ENCODE measurements at places on chromosomes 1 and 21. TPM values are rescaled to one million over a fixed set of nuclear protein-coding genes. Genes with fewer than 3 reads are reported as not detected.

GRCh38 chr1:204676043-204676442 is 9.5 kb downstream of the LRRN2 start:
- H3K27ac ChIP-seq: no peak overlapping the region
- no peak for DNase-seq
- no peak overlapping the region for H3K4me3 ChIP-seq
- no peaks in the 10 kb centered on the region for H3K36me3 ChIP-seq

- H3K27ac ChIP-seq: no peak overlapping the region
- no peak for DNase-seq
- H3K27me3 ChIP-seq: no peaks in the 10 kb centered on the region
- H3K36me3 ChIP-seq: no peaks in the 10 kb centered on the region
Observed at GRCh38 chr1:100581096-100581705, 43.3 kb downstream of the GPR88 start.

- H3K27ac ChIP-seq: peak overlapping the region; percentile 72
- H3K4me1 ChIP-seq: peaks cover 7% of the 10 kb centered on the region
- DNase-seq: peak; percentile 90
- H3K4me3 ChIP-seq: peak overlapping the region; percentile 79
Observed at GRCh38 chr1:18643154-18644012, 12.7 kb downstream of the PAX7 start.

The PRKAB2 gene
- total RNA-seq: 50.5 TPM

The TGFB2 gene
- 0.67 TPM for total RNA-seq

- DNase-seq: no peak
- no peak overlapping the region for H3K27ac ChIP-seq
- no peaks in the 10 kb centered on the region for H3K4me1 ChIP-seq
- no peaks in the 10 kb centered on the region for H3K36me3 ChIP-seq
- H3K4me3 ChIP-seq: no peak overlapping the region
- H3K27me3 ChIP-seq: peaks cover 6% of the 10 kb centered on the region
Observed at GRCh38 chr1:115280064-115280463, 58.0 kb downstream of the NGF start.

- DNase-seq: peak; percentile 25
- H3K27ac ChIP-seq: peak overlapping the region; percentile 74
- H3K36me3 ChIP-seq: no peaks in the 10 kb centered on the region
- peaks cover 3% of the 10 kb centered on the region for H3K4me1 ChIP-seq
Observed at GRCh38 chr1:25134801-25135461, 97.4 kb downstream of the SYF2 start.

The CAMTA1 gene
- total RNA-seq: 129 TPM

The UBL4B gene
- total RNA-seq: not detected

The ENAH gene
- total RNA-seq: 287 TPM

GRCh38 chr1:180270530-180271271 is 40.6 kb downstream of the LHX4 start:
- peak; percentile 40 for DNase-seq
- no peak overlapping the region for H3K4me3 ChIP-seq
- H3K27me3 ChIP-seq: no peaks in the 10 kb centered on the region
- H3K4me1 ChIP-seq: no peaks in the 10 kb centered on the region

The MTMR11 gene
- total RNA-seq: 5.3 TPM

- H3K4me3 ChIP-seq: peak overlapping the region; percentile 98
- no peaks in the 10 kb centered on the region for H3K27me3 ChIP-seq
- DNase-seq: peak; percentile 89
- H3K36me3 ChIP-seq: peaks cover 19% of the 10 kb centered on the region
Observed at GRCh38 chr1:23742670-23743286, 493 bp upstream of the ELOA start.

GRCh38 chr1:204465546-204466415 is 28.8 kb downstream of the PIK3C2B start:
- H3K4me1 ChIP-seq: no peaks in the 10 kb centered on the region
- H3K4me3 ChIP-seq: no peak overlapping the region
- H3K27me3 ChIP-seq: no peaks in the 10 kb centered on the region

- H3K36me3 ChIP-seq: peaks cover 15% of the 10 kb centered on the region
- no peak for DNase-seq
- no peaks in the 10 kb centered on the region for H3K27me3 ChIP-seq
- peaks cover 20% of the 10 kb centered on the region for H3K4me1 ChIP-seq
Observed at GRCh38 chr1:214455479-214455878, 95.9 kb downstream of the PTPN14 start.

- no peak overlapping the region for H3K27ac ChIP-seq
- DNase-seq: peak; percentile 56
- no peaks in the 10 kb centered on the region for H3K36me3 ChIP-seq
- no peak overlapping the region for H3K4me3 ChIP-seq
Observed at GRCh38 chr1:229379846-229380245, 37.0 kb upstream of the CCSAP start.

DNA sequence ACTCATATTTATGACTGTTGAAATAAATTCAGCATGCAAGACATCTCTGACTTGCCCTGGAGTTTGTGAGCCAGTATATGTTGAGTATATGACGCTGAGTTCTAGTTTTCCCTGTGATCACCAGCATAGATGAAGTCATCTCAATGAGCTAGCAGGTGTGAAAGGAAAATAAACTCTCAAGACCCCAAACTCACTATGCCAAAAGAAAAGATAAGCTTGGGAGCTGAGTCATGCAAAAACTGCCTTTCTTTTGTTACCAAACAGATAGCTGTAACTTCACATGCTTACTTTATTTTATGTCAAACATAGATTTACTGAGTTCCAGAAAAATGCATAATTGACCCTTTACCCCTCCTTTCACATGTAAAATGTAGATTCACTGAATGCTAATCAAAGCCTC is 52.9 kb downstream of the SERBP1 start:
- DNase-seq: no peak
- no peaks in the 10 kb centered on the region for H3K27me3 ChIP-seq
- H3K4me3 ChIP-seq: no peak overlapping the region
- no peaks in the 10 kb centered on the region for H3K4me1 ChIP-seq

GRCh38 chr21:16992448-16992847 is 520.4 kb upstream of the CXADR start:
- H3K27ac ChIP-seq: no peak overlapping the region
- no peaks in the 10 kb centered on the region for H3K36me3 ChIP-seq
- H3K27me3 ChIP-seq: no peaks in the 10 kb centered on the region
- H3K4me3 ChIP-seq: no peak overlapping the region

The LCE1A gene
- not detected for total RNA-seq

DNA sequence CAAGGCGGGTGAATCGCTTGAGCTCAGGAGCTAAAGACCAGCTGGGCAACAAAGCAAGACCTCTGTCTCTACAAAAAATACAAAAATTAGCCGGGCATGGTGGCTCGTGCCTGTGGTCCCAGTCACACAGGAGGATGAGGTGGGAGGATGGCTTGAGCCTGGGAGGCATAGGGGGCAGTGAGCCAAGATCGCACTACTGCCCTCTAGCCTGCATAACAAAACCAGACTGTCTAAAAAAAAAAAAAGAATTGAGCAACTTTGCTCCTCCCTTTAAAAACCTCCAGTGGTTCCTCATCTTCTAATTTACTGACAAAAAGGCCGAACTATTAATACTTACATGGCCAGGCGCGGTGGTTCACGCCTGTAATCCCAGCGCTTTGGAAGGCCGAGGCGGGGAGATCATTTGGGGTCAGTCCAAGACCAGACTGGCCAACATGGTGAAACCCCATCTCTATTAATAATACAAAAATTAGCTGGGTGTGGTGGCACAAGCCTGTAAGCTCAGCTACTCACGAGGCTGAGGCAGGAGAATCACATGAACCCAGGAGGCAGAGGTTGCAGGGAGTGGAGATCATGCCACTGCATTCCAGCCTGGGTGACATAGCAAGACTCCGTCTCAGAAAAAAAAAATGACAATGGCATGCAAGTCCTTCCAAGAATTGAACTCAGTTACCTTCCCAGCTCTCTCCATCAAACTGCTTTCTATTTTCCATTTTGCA is 4.4 kb downstream of the ACBD3 start:
- H3K4me1 ChIP-seq: peaks cover 5% of the 10 kb centered on the region
- no peaks in the 10 kb centered on the region for H3K27me3 ChIP-seq
- H3K36me3 ChIP-seq: peaks cover 31% of the 10 kb centered on the region
- peak; percentile 54 for DNase-seq
- peak overlapping the region; percentile 13 for H3K4me3 ChIP-seq

- H3K27ac ChIP-seq: no peak overlapping the region
- no peaks in the 10 kb centered on the region for H3K36me3 ChIP-seq
- H3K4me3 ChIP-seq: no peak overlapping the region
- H3K4me1 ChIP-seq: no peaks in the 10 kb centered on the region
- DNase-seq: no peak
- H3K27me3 ChIP-seq: no peaks in the 10 kb centered on the region
Observed at GRCh38 chr1:214719207-214719606, 116.2 kb downstream of the CENPF start.

- peaks cover 22% of the 10 kb centered on the region for H3K27me3 ChIP-seq
- H3K27ac ChIP-seq: no peak overlapping the region
- no peaks in the 10 kb centered on the region for H3K36me3 ChIP-seq
- no peaks in the 10 kb centered on the region for H3K4me1 ChIP-seq
- peak; percentile 88 for DNase-seq
Observed at GRCh38 chr1:20440785-20441200, 45.2 kb downstream of the CAMK2N1 start.

- no peaks in the 10 kb centered on the region for H3K36me3 ChIP-seq
- no peak overlapping the region for H3K4me3 ChIP-seq
- H3K27me3 ChIP-seq: no peaks in the 10 kb centered on the region
- H3K27ac ChIP-seq: no peak overlapping the region
- DNase-seq: no peak
Observed at GRCh38 chr21:32463367-32463766, 50.9 kb downstream of the EVA1C start.

GRCh38 chr1:184186167-184186566 is 134.6 kb downstream of the TSEN15 start:
- H3K27me3 ChIP-seq: peaks cover 59% of the 10 kb centered on the region
- no peak overlapping the region for H3K27ac ChIP-seq
- no peaks in the 10 kb centered on the region for H3K36me3 ChIP-seq
- DNase-seq: no peak
- H3K4me3 ChIP-seq: no peak overlapping the region

The C8A gene
- not detected for total RNA-seq

DNA sequence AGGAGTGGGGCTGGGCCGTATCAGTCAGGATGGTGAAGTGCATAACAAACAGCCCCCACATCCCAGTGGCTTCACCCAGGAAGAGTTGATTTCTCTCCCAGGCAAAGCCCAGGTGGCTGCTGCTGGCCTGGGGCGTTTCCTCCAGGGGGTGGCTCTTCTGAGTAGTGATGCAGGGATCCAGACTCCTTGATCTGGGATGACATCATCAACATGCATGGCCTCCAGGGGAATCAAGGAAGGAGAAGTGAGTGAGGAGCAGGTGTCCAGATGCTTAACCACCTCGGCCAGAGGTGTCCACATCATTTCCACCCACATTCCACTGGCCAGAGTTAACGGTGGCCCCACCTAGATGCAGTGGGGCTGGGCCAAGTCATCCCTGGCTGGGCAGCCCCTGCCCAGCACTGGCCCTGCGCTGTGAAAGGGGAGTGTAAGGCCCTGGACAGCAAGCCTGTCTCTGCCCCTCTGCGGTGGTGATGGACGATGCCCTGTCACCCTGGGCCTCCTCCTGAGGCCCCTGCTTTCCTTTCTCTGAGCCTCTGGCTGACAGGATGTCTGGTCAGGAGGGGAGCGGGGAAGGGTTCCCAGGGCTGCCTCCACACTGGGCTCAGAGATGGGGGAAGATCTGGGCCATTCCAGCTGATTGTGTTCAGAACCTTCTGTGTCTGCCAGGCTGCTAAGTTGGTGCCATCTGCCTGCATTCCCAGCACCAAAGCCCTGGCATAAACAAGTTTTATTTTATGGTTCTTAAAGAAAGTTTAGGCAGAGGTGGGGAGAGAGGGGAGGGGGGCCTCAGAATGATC is 598.2 kb downstream of the MATN1 start:
- no peaks in the 10 kb centered on the region for H3K36me3 ChIP-seq
- peaks cover 6% of the 10 kb centered on the region for H3K27me3 ChIP-seq
- H3K27ac ChIP-seq: no peak overlapping the region
- H3K4me1 ChIP-seq: peaks cover 25% of the 10 kb centered on the region
- no peak for DNase-seq

DNA sequence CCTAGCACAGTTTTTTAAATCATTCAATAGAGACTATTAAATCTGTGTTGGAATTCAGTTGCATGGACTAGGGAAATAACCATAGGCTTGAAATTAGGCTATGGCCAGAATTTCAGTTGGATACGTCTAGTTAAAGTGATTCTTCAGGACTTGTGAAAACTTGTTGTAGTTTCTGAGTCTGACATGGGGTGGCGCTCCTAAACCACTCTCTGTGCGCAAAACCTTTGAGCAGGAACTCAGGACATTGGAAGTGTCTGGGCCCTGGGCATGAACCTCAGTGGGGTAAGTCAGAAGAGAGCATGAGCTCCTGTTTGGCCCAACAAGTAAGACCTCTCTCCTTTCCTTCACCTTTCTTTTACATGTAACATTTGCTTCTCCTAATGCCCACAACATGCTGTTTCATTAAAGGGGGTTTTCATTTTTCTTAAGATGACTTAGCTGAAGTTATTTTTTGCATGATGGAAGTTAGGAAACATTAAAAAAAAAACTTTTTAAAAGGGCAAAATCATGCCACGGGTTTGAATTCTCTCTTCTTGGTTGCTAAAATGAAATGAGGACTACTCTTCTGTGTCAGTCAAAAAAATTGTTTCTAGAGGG is 17.1 kb upstream of the CCDC190 start:
- H3K27ac ChIP-seq: no peak overlapping the region
- H3K4me3 ChIP-seq: no peak overlapping the region
- H3K36me3 ChIP-seq: no peaks in the 10 kb centered on the region
- peak; percentile 92 for DNase-seq
- H3K27me3 ChIP-seq: peaks cover 5% of the 10 kb centered on the region

- H3K27me3 ChIP-seq: no peaks in the 10 kb centered on the region
- H3K36me3 ChIP-seq: no peaks in the 10 kb centered on the region
- peak; percentile 66 for DNase-seq
- H3K27ac ChIP-seq: no peak overlapping the region
- H3K4me1 ChIP-seq: no peaks in the 10 kb centered on the region
Observed at GRCh38 chr21:20617130-20617529, 381.1 kb upstream of the NCAM2 start.

The PLEKHG5 gene
- 38.8 TPM for total RNA-seq

GRCh38 chr1:114034567-114035303 is 55.5 kb downstream of the OLFML3 start:
- no peaks in the 10 kb centered on the region for H3K36me3 ChIP-seq
- no peak overlapping the region for H3K27ac ChIP-seq
- H3K4me3 ChIP-seq: no peak overlapping the region
- DNase-seq: peak; percentile 58
- H3K4me1 ChIP-seq: peaks cover 12% of the 10 kb centered on the region

DNA sequence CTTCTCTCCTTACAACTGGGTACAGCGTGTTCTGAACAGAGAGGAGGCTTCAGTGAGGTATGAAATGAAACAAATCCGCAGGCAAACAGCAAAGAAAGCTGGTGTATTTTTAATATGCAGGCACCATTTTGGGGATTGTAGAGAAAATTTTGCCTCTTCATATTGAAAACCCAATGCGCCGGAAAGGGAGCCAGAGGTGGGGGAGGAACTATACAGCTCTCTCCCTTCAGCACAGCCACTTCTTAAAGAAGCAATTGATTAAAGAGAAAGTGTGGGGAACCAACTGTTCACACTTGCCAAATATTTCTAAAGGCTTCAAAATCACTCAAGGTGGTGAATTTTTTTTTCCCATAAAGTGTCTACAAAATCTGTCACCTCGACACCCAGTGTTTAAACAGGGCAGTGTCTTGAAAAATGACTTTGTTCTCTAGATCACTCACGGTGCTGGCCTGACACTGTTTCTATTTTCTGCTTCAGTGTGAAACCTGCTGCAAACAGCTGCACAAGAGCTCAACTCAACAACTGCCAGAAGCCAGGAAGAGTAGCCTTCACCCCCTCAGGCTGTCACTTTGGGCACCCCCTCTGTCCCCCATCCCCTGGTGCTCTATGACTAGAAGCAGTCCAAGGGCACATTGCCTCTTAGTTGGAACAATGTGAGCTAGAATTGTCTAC is 123.8 kb upstream of the CTTNBP2NL start:
- H3K27me3 ChIP-seq: peaks cover 64% of the 10 kb centered on the region
- no peak overlapping the region for H3K27ac ChIP-seq
- H3K4me1 ChIP-seq: no peaks in the 10 kb centered on the region
- DNase-seq: no peak
